H7 (cell line): ENCODE measurements at places on chromosomes 5 and 9.

- DNase-seq: no peak
These were observed 67.2 kb downstream of the KCTD16 start for GRCh38 chr5:144237851-144238250.

DNA sequence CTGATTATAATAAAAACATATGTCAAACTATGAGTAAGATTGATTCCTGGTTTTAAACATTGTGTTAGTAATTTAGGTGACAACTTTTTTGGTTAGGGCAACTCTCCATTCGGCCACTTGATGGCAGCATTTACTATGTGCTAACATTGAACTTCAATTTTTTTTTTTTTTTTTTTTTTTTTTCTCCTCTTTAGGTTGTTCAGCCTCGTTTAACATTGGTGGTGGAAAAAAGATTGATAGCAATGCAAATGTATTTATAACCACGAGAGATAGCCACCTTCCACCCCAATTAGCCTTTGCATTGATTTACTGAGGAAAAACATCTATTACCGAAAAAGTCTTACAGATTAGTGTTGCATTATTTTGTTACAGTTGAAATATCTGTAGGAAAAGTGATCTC is 159.1 kb downstream of the CSNK1G3 start:
- peak; percentile 13 for DNase-seq

DNA sequence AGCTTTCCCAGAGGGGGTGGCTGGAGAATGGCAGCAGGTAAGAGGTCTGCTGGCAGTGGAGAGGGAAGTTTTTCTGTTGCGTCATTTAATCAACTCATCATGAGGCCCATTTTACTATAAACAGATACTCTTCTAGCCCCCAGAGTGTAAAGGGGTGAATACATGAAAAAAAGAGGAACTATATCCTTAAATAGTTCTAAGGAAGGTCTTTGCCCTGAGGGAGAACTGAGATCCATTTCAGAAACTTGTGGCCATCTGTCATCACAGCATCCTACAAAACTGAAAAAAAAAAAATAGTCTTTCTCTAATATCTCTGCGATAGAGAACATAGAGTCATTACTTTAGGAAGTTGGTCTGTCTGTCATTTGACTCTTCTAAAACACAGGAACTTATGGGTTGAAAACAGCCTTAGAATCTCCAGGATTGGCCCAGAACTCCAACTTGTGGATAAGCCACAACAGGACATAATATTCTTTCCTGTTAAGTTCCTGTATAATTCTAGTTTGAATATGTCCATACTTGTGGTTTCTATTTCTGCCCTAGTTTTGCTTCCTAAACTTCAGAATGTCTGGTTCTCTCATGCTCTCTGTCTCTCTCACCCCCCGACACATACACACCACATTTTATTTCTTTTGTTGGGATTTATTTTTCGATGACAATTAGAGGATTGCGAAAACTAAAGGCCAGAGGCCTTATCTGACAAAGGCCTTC is 238.5 kb upstream of the PIK3R1 start:
- no peak for DNase-seq

- no peak for DNase-seq
These were observed 71.2 kb upstream of the COX7C start for GRCh38 chr5:86546582-86546981.

- DNase-seq: peak; percentile 47
These were observed 21.5 kb downstream of the SMIM23 start for GRCh38 chr5:171806976-171807747.

GRCh38 chr5:78056901-78057514 is 237.5 kb downstream of the AP3B1 start:
- DNase-seq: peak; percentile 32

- no peak for DNase-seq
These were observed 502.4 kb downstream of the GADD45G start for GRCh38 chr9:90107040-90107725.

DNA sequence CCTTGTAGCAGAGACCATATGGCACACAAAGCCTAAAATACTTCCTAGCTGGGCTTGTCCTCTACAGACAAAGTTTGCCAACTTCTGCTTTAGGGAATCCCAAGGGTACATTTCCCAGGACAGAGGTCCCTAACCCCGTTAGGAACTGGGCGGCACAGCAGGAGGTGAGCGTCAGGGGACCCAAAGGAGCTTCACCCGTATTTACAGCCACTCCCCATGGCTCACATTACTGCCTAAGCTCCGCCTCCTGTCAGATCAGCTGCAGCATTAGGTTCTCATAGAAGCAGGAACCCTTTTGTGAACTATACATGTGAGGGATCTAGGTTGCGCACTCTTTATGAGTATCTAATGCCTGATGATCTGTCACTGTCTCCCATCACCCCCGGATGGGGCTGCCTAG is 88.5 kb upstream of the TRPM3 start:
- DNase-seq: no peak

GRCh38 chr9:78297672-78297961 is 692 bp downstream of the PSAT1 start:
- DNase-seq: no peak

- DNase-seq: no peak
These were observed 1.4 kb downstream of the NCBP1 start for GRCh38 chr9:97635026-97635425.

- DNase-seq: no peak
These were observed 53.8 kb downstream of the KCNV2 start for GRCh38 chr9:2771087-2771486.

- DNase-seq: no peak
These were observed 312.9 kb downstream of the ARHGEF28 start for GRCh38 chr5:73938938-73939320.

- no peak for DNase-seq
These were observed 16.3 kb downstream of the FAM163B start for GRCh38 chr9:133592731-133593409.

- DNase-seq: no peak
These were observed 473.0 kb downstream of the RAB3C start for GRCh38 chr5:59055745-59056448.

DNA sequence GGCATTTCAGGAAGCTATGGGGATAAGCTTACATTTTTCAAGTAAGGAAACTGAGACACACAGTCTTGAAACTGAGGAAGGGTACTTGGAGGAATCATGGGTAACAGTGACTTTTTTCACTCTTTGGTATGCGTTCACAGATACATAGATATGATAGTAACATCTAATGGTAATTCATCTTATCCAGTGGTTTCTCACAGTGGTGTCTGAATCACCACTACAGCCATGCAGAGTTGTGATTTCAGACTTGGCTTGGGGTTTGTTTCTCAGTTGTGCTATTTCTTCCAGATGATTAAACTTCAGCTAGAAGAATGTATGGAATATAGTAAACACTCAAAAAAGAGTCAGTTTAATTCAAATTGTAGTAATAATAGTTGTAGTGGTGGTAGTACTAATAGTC is 239.1 kb upstream of the NUDT12 start:
- DNase-seq: no peak

GRCh38 chr5:119367502-119368237 is 11.9 kb downstream of the TNFAIP8 start:
- DNase-seq: no peak

- DNase-seq: no peak
These were observed 94.4 kb downstream of the ARHGAP26 start for GRCh38 chr5:142864290-142865260.

DNA sequence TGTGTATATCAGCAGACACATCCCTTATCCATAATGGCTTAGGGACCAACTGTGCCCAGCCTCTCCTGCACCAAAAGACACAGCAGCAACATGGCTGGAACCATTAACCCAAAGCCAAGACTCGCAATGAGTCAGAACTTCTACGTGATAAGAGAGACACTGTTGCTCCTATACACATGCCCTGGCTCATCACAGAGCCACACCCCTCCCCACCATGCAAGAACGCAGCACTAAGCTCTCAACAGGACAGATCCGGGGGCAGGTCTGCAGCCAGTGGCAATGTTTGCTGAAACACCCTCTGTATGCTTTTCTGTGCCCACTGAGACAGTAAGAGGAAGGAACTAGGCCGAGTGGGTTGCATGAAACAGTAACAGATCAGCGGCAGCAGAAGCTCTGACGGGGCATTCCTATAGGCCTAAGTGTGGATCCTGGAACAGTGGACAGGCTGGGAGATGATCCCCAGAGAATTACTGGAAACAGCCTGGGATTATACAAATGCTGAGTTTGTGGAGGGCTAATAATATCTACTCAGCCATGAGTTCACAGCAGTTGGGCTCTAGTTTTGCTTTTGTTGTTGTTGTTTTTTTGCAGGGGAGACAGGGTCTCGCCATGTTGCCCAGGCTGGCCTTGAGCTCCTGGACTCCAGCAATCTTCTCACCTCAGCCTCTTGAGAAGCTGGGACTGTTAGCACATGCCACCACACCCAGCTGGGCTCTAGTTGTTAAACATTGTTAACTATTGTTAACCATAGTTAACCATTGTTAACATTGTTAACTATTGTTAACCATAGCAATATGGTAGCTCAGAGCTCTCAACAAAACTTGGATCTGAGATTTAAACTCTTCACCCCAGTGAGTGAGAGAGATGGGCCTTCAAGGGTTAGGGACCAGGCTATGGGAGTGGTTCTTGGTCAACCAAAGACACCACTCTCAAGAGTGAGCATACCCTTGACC is 41.0 kb downstream of the B4GALT1 start:
- no peak for DNase-seq

DNA sequence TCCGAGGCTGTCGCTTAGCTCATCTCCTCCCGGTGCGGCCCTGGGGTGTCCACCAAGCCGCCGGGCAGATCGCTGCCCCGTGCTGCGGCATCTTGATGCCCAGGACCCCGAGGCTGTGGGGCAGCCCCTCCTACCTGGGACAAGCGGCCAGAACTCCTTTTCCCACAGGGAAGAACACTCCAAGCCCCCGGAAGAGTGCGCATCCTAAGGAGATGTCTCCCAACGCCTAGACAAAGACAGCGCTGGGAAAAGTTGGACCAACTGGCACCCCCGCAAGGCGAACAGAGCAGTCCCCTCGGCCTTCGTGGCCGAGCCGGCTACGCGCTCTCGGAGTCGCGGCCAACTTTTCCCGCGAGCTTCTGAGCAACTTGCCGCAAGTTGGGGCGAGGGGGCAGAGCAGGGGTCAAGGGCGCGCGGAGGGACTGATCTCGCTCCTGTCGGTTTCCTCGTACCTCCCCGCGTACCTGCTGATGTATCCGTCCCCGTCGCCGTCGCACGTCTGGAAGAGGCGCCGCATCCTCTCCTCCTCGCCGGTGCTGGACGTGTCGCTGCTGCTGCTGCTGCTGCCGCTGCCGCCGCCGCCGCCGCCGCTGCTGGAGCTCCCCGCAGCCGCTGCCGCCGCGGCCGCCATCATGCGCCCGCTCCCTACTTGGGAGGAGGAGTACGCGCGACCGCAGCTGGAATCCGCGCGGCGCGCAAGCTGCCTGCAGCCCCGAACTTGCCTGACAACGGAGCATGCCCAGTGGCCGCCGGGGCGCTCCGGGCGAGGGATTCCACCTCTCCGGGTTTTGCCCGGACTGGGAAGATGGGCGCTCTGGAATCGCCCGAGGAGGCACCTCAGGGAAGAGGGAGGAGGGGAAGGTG is at the start of gene MCC:
Gene MCC (minus strand): TSS at position 673 of the 864 bp plus-strand sequence.
- DNase-seq: peak; percentile 91

DNA sequence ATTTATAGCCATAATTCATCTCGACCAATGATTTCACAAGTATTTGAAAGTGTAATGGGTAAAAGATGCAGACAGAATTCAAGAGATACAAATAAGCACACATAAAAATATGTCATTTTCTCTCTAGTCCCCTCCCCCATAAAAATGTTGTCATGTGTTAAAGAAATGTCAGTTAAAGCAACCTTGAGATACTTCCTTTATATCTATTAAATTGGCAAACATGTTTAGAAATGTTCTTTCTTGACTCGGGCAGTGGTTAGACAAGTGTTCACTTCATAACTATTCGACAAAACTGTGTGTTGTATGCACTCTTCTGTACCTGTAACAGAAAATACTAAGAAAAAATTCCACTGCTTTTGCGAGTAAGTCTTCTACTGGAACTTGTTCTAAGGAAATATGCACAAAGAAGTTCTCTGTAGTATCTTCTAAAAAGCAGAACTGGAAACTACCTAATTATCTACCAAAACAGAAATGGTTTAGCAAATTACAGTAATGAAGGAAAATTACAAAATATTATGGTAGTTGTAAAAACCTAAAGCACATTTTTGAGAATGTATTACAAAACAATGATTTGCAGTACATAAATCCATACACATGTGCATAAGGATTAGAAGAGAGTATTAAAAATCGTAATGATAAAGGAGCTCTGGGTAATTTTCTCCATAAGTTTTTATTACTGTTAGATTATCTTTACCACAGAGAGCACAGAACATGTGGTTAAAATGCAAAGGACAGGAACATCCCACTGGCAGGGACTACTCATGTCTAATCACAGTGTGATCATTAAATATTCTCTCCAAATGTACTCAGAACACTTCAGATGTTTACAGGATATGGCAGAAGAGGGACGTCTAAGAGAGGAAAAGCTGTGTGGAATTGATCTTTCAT is 35.9 kb downstream of the FBXW2 start:
- DNase-seq: no peak

- DNase-seq: peak; percentile 76
These were observed 139.7 kb downstream of the SEC61B start for GRCh38 chr9:99361817-99362216.

- no peak for DNase-seq
These were observed 32.4 kb upstream of the CKS2 start for GRCh38 chr9:89278551-89278950.

DNA sequence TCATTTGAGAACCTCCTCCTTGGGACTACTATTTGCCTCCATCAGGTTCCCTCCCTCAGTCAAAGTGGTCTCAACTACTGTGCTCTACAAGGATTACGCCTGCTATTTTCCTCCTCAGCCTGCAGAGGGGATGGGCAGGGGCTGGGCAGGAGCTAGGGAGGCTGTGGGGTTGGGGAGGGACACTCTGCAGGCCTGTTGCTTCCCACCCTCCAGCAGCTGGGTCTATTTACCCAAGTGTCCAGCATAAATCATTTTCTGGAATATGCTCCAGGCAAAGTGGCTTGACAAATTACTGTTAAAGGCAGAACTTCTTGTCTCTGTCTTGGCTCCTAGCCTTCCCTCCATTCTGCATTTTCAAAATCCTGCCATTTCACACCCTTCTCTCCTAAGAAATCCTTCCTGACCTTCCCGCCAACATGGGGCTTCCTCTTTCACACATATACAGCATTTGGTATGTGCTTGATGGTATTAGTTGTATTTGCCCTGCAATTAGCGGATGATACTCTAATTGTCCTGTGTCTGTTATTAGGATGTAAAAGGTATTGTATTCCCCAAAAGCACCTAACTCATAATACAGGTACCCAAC is 106.7 kb downstream of the EFNA5 start:
- no peak for DNase-seq

- DNase-seq: no peak
These were observed 12.4 kb downstream of the PRUNE2 start for GRCh38 chr9:76893395-76893932.

DNA sequence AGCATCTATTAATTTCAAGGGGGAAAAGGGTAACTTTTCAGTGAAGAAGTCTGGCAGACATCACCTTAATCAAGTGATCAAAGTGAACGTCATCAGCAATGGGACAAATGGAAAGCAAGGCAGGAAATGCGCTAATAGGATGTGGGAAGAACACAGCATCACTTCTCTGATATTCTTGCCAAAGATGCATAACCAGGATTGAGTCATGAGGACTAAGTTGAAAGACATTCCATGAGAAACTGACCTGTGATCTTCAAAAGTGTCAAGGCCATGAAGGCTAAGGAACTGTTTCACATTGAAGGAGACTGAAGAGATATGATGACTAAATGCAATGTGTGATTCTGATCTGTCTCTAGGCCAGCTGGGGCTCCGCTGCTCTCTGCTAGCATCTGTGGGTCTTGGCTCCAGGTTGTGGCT is 92.9 kb downstream of the NDFIP1 start:
- no peak for DNase-seq
